SHP77 treated with DMSO at 0.1 percent for 48 hours (cell line): ENCODE measurements at places on chromosomes 7 and 10.

DNA sequence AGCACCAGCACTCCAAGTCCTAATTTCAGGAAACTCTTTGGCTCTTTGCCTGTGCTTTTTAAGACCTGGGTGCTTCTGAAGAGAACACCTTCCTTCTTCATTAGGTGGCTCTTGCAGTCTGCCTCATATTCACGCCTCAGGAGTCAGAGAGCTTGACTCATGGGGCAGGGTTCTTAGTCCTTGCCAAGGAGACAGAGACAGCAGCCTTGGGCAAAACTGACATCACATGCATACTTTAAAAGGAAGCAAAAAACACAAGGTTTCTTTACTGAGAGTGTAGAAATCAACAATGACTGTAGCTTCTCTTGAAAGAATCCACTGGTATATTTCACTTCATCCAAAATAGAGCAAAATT, 780.6 kb downstream of the INHBA start:
- DNase-seq: no peak

- DNase-seq: no peak
Observed at GRCh38 chr7:111363099-111363498, 199.2 kb downstream of the IMMP2L start.

DNA sequence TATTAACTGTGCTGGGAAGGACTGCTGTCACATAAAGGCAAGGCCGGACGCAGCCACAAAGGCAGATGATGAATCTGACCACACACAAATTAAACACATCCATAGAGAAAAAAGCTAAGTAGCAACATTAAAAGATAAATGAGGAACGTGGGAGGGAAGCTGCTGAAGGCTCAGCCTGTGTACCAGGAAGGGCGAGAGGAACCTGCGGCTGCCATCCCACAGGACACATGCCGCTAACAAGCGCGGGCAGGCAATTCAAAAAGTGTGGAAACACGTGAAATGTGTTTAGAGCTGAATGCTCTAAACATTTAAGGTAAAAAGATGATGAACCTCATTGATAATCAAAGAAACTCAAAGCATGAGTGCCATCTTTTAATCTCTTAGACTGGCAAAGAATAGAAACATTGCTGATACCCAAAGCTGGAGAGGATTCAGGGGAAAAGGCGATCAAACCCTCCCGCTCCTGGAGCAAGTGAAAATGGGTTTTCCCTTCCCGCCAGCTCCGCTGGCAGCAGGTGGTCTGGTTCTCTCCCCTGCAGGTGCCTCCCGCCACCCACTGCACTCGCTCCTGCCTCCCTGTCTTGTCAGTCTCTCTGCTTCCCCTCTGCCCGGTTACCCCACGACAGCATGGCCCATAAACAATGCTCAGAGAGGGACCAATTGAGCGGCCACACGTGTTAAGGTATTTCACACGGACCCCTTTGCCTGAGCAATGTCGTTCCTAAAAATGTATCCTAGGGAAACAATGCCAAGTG, 4.2 kb downstream of the STK32C start:
- no peak for DNase-seq

GRCh38 chr10:14560274-14560673, 214.4 kb downstream of the FAM107B start:
- no peak for DNase-seq

DNA sequence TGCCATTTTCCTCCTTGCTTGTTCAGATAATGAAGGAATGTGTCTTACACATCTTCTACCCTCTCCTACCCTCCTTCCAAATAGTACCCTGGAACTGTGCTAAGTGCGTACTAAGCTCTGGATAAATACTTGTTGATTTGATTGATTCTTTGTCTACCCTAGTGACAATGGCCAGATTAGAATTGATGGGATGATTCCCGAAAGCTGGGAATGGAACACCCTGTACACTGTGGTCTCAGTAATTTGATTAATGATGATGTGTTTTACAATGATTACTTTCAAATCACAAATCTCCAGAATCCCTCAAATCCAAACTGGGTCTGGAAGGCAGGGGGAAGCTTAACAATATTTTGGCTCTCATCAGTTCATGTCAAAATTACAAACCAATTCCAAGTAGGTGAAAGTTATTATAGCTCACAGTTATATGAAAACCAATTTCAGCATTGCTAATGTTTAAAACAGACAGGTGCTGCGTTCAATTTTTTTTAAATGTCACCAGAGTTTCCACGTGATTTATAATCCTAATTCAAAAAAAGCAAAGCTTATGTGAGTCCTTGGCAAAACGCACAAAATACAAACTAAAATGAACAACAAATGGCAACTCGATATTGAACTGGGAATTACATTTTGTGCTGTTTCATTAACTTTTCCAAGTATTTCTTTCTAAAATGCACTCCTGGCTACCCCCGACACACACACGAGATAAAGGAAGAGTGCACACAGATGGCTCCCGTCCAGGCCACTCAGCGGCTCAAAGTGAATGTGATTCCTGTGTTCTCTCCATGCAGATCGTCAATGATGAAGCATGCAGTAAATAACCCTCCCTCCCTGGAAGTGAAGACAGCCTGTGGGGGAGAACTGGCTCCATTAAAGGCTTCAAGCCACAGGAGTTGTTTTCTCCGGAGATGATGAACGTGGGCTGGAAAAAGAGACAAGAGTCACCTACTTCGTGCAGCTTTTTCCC, 21.7 kb upstream of the ADRB1 start:
- no peak for DNase-seq

- no peak for DNase-seq
Observed at GRCh38 chr7:98996150-98996552, 117.8 kb downstream of the TRRAP start.

GRCh38 chr7:25831831-25832411, 320.1 kb upstream of the NFE2L3 start:
- no peak for DNase-seq

- no peak for DNase-seq
Observed at GRCh38 chr10:112753961-112754411, 196.1 kb upstream of the TCF7L2 start.

DNA sequence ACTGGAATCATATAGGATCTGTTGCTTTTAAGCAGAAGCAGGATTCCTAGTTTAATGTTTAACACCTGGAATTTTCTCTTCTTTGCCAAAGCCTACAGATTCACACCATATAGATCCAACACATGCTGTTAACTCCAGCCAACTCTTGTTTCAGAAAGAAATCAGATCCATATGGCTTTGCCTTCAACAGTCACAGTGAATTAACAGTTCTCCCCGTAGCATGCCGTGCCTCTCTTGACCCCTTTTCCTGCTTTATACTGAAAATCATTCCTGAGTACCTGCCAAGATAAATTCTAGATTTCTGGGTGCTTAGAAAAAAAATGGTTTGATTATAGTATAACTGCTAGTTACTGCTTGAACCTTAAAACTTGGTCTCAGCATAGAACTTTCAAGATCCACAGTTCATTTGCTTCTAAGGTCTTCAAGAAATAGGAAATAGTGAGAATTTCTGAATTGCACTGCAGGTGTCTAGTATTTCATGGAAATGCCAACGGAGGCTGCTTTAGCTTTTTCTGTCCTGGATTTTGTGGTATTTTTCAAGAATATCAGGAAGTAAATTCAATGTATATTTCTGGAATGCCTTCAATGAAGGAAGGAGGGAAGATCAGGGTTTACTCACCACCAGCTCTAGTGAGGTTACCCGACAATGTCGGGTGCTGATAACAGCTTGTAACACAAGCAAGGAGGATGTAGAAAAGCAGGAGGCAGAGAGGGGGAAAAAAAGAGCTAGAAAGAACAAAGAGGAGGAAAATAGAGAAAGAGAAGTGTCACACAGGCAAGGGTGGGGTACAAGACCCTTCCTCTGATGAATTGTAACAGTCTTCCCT, 6.6 kb downstream of the AASS start:
- peak; percentile 21 for DNase-seq

- DNase-seq: no peak
Observed at GRCh38 chr10:31118556-31118955, 86.9 kb upstream of the ZNF438 start.

GRCh38 chr10:11527068-11527467, 84.4 kb downstream of the USP6NL start:
- DNase-seq: no peak

- peak; percentile 46 for DNase-seq
Observed at GRCh38 chr7:120272701-120273475, at the start of gene KCND2. KCND2 (plus strand) TSS chr7:120273175.

GRCh38 chr10:89566095-89566950, 30.9 kb upstream of the SLC16A12 start:
- DNase-seq: no peak

DNA sequence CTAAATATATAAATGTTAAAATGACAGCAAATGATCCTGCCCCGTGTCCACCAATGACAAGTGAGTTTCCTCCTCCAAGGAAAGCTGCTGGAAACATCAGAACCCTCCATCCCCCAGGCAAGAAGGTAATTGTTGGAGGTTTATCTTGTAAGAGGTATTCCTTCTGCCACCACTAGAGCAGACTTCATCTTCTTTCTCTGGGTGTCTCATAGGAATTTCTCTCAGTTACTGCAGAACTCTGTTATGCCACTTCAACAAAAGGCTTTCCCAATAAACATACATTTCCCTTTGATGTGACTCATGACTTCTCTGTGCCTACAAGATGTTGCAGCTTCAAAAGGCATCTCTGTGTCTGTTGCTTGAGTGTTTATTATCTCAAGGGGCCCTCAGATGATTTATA, 279.1 kb downstream of the BMPER start:
- no peak for DNase-seq

- no peak for DNase-seq
Observed at GRCh38 chr10:80870282-80870681, 332.6 kb downstream of the SH2D4B start.

- DNase-seq: no peak
Observed at GRCh38 chr10:90141791-90142190, 440.4 kb downstream of the KIF20B start.

GRCh38 chr7:6299774-6300173, 27.4 kb upstream of the CYTH3 start:
- DNase-seq: no peak

DNA sequence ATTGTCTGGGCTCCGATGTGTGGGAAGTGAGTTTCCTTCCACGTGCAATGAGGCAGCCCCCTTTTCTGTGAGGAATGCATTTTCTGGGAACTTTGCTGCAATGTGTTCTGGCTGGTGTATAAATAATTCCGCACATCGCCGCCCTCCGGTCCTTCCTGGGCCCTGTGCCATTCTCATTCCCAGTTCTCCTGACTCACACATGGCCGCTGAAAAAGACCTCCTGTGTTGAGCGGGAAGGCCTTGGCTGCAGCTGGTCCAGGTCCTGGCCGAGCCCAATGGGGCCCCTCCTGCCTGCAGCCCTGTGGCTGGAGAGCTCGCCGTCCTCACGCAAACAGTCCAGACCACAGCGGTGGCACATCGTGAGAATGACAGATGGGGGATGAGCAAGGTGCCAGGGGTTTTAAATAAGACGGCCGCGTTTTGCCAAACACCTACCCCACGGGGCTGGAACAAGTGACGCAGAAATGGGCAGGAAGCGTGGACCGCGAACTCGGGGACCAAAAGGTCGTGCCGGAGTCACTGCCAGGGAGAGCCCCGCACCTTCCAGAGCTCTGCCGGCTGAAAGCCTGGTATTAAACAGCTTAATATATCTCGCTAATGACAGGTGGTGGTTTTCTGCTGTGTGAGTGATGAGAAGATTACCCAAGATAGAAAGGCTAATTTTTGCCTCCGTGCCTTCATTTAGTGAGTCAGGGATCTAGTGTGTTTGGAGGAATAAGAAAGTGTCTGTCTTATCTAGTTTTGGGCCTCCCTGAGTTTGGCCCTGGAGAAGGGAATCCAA, 37.0 kb downstream of the FAM20C start:
- DNase-seq: no peak
